ENCODE measurements at places on chromosomes 4 and X. TPM values are rescaled to one million over a fixed set of nuclear protein-coding genes. Genes with fewer than 3 reads are reported as not detected.

KIF4A gene
- 22.3 TPM for total RNA-seq

GAGE13 gene
- not detected for total RNA-seq

DNA sequence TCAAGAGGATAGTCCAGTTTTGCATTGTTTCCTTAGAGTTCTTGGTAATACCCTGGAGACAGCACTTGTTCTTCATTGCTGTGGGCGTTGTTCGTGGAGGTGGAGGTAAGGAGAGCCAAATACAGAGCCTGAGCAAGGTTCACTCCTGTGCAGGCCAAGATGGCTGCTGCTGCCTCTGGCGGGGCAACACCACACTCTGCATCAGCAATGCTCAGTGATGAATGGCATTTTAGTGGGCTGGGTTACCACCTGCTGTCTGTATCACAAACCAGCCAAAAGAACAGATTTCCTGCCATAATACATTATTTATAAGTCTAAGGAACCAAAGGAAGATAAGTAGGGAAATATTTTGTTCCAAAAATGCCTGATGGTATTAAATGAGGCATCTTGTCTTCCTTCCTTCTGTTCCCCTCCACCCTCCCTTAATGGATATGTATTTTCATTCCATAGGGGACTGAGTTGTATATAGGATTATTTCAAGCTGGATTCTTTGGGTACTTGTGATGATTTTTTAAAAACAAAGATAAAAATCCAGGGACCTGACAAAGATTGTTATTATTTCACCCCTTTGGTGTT is 61.6 kb upstream of the LIMCH1 start:
- H3K27ac ChIP-seq: no peak overlapping the region
- DNase-seq: no peak
- no peak overlapping the region for H3K4me3 ChIP-seq
- H3K4me1 ChIP-seq: no peaks in the 10 kb centered on the region

DNA sequence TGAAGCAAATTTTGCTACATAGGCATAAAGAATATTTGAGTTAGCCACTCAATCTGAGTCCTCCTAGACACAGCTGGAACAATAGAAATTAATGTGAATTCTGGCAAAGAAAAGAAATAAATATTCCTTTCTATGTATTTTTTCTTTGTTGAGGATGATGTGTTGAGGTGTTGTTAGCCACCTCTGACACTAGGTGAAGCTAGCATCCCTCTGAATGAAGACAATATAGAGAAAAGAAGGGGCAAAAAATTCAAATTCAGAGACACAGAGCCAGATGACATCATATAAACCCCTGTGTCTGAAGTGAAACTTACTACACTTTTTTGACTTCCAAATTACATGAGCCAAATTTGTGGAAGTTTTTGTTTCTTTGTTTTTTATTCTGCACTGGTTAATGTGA is 34.6 kb upstream of the TMPRSS11D start:
- no peak for DNase-seq
- H3K4me1 ChIP-seq: no peaks in the 10 kb centered on the region
- no peak overlapping the region for H3K27ac ChIP-seq
- no peaks in the 10 kb centered on the region for H3K27me3 ChIP-seq

ADRA2C gene
- 0.11 TPM for total RNA-seq

Measured in GM12878 (cell line).